Thymus (tissue), 14 donors: ENCODE measurements at places on chromosomes 3 and 15. TPM values are rescaled to one million over a fixed set of nuclear protein-coding genes. Genes with fewer than 3 reads are reported as not detected.

Gene HACD3
- total RNA-seq, result 47.7 TPM

DNA sequence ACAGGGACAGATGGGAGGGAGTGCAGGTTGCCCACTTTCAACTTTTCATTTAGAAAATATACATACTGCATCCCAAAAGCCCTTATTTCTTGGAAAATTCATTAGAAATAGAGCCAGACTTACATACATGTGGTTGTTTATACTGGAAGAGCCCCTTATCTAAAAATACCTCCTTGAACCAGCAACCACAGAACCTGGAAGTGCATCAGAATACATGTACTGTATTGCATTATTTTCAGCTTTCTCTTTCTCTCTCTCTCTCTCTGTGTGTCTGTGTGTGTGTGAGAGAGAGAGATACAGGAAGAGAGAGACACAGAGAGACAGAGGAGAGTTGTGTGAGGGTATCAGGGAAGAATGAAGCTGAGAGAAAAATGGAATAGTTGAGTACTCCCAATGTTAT, 29.5 kb upstream of the LSAMP start:
- no peak for DNase-seq
- no peaks in the 10 kb centered on the region for H3K27me3 ChIP-seq
- no peaks in the 10 kb centered on the region for H3K4me1 ChIP-seq
- no peak overlapping the region for H3K27ac ChIP-seq
- no peaks in the 10 kb centered on the region for H3K36me3 ChIP-seq

DNA sequence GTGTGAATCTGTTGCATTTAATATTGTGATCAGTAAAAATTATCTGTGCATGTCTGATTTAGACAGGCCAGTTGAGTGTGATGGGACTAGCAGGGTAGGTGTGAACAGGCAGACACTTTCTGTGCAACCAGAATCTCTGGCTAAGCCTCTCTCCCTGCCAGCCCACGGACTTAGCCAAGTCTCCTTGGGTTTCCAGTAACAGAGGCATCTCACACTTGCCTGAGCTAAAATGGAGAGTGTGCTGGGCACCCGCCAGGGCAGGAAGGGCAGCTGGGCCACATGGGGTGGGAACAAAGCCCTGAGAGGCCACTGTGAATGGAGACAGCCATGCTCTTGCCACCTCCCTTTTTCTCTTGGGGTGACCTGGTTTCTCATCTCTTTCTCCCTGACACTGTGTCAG, 12.5 kb upstream of the RPS27L start:
- H3K4me1 ChIP-seq, result no peaks in the 10 kb centered on the region
- no peak overlapping the region for H3K4me3 ChIP-seq
- H3K27me3 ChIP-seq, result no peaks in the 10 kb centered on the region
- no peak for DNase-seq

DNA sequence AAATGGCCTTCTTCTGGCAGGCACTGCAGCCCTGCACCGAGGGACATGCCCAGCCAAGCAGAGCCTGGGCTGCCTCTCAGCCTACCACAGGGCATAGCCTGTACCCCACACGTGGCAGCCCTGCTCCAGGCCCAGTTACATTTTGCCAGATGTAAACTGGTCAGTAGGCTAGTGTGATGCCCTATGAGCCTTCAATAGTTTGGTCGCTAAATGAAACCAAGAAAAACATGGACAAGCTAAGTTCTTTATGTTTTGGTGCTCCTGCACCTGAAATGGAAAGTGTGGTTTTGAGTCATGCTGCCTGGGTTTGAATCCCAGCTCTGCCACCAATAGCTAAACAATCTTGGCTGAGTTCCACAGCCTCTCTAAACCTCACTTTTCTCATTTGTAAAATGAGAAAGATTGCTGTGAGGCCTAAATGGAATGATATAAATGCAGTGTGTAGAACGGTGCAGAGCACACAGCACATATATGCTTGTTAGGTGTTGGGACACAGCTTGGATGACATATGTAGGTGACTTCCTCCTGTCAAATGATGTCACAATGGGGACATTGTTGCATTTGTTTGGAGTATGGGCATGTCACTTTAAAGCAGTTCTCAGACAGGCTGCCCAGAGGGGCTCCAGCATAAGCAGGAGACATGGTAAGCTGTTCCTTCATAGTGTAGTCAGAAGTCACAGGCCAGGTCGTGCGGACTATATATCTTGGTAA, 57.4 kb downstream of the ZBTB38 start:
- H3K27me3 ChIP-seq, result no peaks in the 10 kb centered on the region
- no peak overlapping the region for H3K27ac ChIP-seq
- no peak for DNase-seq
- no peak overlapping the region for H3K4me3 ChIP-seq

DNA sequence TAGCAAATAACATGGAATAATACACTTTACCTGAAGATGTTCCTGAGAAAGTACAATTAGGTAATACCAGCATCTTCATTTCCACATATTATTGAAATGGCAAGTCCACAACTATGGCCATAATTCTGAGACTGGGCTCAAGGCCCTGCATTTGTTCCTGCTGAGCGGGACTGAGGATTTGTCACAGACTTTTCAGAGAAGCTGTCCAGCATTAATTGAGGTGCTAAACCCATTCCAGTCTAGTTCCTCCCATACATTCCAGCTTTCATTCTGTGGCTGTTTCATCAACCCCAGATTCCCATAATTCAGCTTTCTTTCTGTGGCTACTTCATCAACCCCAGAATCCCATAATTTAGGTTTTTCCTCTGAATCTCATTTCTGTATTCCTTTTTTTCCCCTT, 293.4 kb upstream of the GBE1 start:
- H3K4me1 ChIP-seq, result no peaks in the 10 kb centered on the region
- H3K36me3 ChIP-seq, result no peaks in the 10 kb centered on the region
- H3K27me3 ChIP-seq, result no peaks in the 10 kb centered on the region
- no peak overlapping the region for H3K4me3 ChIP-seq
